Mononuclear cell (primary cell): ENCODE measurements at places on chromosomes 3 and 15. TPM values are rescaled to one million over a fixed set of nuclear protein-coding genes. Genes with fewer than 3 reads are reported as not detected.

The THRB gene
- 0.94 TPM for total RNA-seq

The KNG1 gene
- 0.21 TPM for total RNA-seq

The TMCO5A gene
- 0.10 TPM for total RNA-seq

The CDHR4 gene
- not detected for total RNA-seq

The ISLR2 gene
- total RNA-seq = not detected
